ENCODE measurements at places on chromosomes 12 and 14.
A peak's percentile ranks its signal among the peaks of the same experiment; 100 is the strongest.

GRCh38 chr12:40343124-40343523 is 118.3 kb downstream of the LRRK2 start:
- DNase-seq = no peak

GRCh38 chr12:108193493-108193892 is 64.4 kb downstream of the WSCD2 start:
- DNase-seq = no peak

DNA sequence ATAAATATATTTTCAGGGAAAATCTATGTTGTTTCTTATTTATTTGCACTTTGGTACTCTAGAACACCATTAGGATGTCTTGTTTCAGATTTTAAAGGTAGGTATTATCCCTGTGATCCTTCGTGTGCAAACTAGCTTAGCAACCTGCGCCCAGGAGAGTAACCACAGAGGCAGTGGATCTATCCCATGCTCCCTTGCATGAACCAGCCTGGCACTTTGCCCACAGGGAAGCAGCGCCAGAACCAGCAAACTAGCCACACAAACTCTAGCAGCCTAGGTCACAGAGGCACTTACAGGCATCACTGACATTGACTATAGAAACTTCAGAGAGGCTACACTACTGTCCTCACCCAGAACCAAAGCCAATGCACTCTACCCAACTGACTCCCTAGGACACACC is 76.1 kb downstream of the TSHR start:
- DNase-seq = no peak

- DNase-seq = no peak
Measured at GRCh38 chr12:79406993-79407392, 283.8 kb downstream of the PAWR start.

DNA sequence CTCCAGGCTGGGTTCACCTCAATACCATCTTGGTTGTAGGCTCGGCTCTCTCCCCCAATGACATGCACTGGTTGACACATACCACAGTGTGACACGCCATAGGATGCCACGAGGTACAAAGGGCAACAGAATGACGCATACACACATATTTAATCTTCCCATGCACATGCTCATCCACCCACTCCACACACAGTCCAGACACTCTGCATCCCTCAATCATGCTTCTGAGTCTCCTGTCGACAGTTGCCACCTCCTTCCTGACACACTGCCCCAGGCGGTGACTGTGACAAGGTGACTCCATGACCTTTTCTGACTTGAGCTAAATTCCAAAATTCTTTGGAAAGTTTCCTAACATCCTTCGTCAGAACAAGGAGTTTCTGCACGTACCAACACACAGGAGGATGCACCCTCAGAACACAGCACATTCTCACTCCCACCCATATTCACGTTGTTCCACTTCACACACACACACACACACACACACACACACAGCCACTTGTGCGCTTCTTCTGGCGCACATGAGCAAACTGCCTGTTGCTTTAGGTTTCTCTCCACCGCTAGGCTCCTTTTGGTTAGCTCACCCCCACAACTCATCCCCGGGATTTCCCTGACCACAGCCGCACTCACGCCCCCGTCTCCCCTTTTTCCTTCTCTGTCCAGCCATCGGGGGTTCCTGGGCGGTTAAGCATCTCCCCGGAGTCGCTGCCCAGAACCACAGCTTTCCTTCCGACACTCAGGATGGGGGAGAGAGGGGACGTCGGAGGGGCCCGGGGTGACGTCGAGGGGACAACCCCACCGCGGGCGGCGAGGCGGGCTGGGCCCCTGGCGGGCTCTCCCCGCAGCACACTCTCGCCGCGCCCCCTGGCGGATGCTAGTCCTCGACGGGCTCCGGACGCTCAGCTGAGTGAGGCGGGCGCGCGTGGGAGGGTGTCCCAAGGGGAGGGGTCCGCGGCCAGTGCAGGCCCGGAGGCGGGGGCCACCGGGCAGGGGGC is 536 bp upstream of the WNT1 start:
- DNase-seq = peak; percentile 50

DNA sequence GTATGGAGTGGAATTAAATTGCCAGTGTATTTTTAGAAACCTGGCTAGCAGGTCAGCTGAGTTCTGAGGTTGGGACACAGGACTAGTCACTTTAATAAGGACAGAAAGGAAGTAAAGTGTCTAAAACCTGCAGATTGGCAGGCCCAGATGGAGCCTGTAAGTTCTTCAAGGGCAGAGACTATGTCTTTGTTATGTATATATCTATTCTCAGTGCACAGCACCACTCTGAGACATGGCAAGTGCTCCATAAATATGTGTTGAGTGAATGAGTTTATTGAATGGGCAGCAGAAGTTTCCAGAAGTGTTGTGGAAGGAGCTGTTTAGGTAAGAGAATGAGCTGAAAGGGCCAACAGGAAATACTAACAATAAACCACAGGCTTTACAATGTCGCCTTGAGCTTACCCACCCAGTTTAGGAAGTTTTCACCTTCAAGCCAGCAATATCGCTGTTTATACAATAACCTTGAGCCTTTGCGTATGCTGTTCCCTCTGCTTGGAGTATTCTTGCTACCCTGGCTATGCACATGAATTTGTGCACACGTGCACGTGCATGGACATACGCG is 109.5 kb upstream of the TMPO start:
- no peak for DNase-seq

DNA sequence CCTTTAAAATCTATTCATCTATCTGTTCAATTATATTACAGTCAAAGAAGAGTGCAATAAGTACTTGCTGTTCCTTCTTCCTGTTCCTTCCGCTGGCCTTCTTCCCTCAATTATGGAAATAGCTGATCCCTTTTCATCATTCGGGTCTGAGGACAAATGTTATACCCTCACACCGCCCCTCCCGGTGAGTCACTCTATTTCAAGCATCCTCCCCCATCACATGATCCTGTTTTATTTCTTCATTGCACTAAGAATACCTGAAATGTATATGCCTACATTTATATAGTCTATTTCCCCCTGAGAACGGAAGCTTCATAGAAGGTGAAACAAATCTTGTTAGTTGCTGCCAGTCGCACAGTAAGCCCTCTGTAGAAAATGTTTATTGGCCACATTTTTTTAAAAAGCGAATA is 2.5 kb downstream of the SLC38A1 start:
- DNase-seq = no peak

DNA sequence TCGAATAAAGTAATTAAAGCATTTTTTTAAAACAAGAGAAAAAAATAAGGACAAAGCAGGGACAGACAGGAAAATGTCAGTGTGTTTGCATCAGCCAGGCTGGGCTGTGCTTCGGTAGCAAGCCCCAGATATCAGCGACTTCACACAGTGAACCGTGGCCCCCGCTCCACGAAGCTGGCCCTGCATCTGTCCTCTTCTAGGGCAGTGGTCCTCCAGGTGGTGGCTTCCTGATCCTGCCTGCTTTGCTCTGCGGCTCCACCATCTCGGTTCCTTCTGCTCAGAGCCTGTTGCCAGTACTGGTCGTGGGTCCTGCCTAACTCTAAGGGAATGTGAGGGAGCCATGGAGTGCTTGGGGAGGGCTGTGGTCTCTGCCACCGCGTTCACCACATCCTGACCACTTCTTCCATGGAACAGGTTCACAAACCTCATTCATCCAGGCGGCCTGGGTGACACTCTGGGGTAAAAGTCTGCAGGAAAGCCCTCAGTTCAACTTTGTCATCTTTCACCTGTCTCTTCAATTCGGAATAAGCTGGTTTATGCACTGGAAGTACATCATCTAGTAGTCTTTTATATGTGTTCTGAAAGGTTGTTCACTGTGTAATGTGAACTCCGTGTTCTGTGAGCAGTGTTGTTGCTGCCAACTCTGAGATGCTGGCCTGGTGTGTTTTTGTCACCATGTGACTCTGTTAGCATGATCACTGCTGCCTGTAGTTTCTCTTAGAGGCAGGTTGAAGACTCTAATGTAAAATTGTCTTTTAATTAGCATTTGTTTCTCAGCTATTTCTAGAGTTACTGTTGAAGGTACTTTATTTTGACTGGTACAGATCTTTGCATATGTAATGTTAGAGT is 47.9 kb downstream of the ANKRD9 start:
- DNase-seq = no peak

GRCh38 chr12:109757671-109758265 is 44.1 kb downstream of the FAM222A start:
- DNase-seq = no peak

- no peak for DNase-seq
Measured at GRCh38 chr12:116435984-116436383, 123.2 kb upstream of the MAP1LC3B2 start.

DNA sequence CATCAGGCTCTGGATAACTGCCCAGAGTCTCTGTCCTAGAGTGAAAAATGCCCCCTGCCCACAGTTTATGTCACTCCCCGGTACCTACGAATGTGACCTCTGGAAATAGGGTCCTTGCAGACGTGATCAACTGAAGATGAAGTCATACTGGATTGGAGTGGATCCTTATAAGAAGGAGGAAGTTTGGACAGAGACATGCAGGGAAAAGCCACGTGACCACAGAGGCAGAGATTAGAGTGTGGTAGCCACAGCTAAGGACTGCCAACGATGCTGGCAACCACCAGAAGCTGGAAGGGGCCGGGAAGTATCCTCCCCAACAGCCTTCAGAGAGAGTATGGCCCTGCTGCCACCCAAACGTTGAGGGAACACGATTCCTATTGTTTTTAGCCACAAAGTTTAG is 101.2 kb upstream of the NCOR2 start:
- no peak for DNase-seq

- no peak for DNase-seq
Measured at GRCh38 chr12:68189821-68190242, 30.3 kb upstream of the IFNG start.

DNA sequence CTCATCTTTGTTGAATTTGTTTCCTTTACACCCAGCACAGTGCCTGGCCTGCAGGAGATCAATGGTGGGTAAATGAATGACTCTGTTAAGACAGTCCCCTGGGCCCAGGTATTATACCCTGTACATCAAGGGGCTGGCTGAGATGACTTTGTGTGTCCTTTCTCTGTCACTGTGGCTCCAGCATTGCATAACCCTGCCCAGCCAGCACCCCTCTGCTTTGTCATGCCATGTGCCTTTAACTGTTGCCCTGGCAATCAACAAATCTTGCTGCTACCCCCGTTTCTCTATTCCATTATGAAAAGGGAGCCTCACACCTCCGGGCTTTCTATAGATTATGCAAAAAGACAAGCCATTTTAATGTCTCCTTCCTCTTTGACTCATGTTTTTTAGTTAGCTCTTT is 7.6 kb upstream of the FLVCR2 start:
- DNase-seq = no peak

- no peak for DNase-seq
Measured at GRCh38 chr12:104823985-104824461, 134.1 kb downstream of the SLC41A2 start.

DNA sequence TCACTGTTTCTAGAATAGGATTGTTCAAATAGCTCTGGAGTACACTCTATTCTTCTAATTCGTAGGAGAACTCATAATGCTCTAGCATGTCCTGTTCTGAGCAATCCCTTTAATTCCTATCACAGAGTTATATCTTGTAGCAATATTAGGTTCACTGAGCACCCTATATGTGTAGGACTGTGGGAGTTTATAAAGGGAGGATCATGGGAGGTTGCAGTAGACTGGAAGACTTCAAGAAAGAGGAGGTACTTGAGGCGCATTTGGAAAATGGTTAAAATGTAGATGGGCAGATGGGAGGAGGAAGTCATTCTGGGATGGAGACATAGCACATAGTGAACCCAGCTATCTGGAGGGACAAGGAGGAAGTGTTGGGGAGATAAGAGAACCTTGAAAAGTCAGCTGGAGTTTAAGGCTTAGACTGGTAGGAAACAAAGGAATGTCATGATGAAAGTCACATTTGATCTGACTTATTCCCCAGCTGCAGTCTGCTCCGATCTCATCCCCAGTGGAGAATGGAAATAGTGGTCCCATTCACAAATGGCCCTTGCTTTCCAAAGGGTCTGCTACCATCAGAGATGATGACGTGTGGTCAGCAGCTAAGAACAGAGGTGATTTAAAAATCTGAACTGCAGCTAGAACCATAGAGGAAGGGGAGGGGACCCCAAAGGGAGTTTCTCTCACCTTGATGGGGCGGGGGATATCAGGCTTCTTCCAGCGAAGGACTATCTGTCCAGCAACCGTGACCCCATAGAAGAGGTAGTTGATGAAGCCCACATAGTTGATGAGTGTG is 10.1 kb upstream of the CEBPE start:
- no peak for DNase-seq

DNA sequence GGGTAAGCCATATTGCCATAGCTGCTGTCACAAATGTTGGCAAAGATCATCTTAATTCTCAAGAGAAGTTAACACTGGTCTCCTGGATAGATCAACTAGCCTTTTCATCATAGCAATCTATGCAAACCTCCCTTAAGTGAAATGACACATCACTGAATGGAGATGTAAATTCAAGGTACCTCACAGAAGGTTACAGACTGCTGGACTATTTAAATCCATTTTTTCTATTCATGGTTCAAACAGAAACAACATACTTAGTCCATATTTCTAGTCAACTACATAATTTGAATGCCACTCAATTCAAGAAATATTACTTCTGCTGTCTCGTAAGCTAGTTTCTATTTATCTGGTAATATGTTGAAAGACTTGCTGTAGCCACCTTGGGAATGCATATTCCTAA is 748.3 kb downstream of the C12orf50 start:
- no peak for DNase-seq

GRCh38 chr12:68932128-68932960 is 627 bp downstream of the CPM start:
- DNase-seq = no peak

- DNase-seq = no peak
Measured at GRCh38 chr14:95444132-95445129, 72.0 kb downstream of the SYNE3 start.

DNA sequence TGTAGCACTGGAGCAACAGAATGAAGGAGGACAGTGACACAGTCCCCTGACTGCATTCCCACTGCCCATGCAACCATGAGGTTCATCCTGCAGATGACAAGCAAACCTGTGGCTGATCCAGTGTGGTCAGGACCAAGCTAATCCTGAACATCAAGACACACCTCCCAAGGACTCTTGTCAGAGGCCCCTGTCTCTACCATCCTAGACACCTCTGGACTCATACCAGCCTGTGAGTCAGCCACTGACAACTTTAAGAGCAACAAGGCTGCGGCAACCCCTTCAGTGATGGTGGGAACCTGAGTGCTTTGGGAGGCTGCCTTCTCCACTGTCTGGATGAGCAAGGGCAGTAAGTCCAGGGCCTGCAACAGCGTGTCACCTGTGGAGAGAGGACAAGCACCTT is 24.6 kb downstream of the GCN1 start:
- no peak for DNase-seq
